Mesenteric fat pad (tissue), 1 donor: ENCODE measurements at places on chromosomes 2 and 18.

DNA sequence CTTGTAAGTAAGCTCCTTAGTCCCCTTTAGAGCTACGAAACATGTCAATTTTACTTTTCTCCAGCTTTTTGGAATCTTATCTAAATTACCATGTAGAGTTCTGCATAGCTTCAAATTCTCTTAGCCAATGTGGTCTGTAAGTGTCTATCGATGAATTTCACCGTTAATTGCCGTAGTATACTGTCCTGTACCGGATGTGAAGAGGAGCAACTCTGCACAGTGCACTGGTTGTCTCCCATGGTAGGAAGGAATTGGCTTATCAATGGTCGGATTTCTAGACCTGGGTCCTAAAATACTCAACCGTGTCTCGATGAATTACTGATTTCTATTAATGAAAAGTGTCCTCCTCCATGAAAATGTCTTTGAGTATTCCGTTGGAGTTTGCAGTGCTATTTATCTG, 1.9 kb downstream of the NOP58 start:
- no peak for DNase-seq

DNA sequence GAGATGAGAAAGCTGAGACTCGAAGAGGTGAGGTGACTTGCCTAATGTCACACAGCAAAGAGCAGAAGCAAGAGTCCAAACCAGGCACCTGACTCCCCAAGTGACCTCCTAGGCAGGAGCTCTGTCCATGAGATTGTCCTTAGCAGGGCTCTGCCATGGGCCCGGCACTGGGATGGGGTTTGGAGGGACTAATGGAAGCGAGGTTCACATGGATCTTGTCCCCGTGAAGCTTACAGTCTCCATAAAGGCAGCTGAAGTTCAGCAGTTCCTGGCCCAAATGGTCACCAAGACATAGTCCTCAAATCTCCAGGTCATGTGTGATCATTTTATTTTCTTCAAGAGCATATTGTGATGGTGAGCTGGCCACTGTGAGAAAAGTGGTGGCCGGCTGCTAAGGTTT, 57.0 kb upstream of the AFF3 start:
- DNase-seq, result peak; percentile 78

GRCh38 chr18:63834471-63835113, 52.9 kb upstream of the SERPINB2 start:
- DNase-seq, result no peak

DNA sequence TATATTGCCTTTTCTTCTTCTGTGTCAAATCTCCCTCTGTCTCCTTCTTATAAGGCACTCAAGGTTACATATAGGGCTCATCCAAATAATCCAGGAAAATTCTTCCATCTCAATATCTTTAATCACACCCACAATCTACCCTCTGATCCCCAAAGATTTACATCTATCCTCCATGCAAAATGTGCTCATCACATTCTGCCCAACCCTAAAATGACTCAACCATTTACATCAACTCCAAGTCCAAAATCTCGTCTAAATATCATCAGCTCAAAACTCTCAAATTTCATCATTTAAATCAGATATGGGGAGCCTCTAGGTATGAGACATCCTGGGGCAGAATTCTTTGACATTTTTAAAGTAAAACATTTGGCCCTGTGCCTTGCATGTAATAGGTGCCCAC, 1349.8 kb downstream of the SUCLG1 start:
- DNase-seq, result no peak

DNA sequence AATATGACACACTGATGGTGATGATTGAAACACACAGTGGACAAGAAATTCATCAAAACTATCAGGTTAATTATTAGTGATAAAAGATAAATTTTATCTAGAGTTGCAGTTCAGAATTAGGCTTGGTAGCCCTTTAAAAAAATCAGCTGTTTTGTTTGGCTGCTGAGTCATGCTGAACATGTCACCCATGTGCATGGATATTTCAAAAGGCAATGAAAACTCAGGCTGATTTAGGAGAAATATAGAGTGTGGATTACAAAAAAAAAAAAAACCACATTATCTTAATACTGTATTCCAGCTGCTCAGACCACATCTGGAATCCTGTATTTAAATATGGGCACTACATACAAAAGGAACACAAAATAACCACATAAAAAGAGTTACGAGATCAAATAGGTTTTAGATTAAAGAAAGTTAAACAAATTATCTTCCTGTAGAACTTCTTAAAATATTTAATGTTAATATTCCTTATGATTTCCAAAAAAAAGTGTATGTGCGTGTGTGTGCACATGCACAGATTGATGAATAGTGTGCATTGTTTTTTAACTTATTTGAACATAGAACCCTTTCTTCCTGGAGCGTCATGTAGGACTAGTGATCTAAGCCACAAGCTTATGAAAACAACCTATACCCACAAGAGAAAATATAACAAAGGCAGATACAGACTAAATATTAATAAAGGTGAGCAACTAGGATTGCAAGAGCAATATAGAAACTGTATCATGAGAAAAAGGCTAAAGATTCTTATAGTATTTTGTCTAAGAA, 186.2 kb downstream of the STK39 start:
- DNase-seq, result no peak

DNA sequence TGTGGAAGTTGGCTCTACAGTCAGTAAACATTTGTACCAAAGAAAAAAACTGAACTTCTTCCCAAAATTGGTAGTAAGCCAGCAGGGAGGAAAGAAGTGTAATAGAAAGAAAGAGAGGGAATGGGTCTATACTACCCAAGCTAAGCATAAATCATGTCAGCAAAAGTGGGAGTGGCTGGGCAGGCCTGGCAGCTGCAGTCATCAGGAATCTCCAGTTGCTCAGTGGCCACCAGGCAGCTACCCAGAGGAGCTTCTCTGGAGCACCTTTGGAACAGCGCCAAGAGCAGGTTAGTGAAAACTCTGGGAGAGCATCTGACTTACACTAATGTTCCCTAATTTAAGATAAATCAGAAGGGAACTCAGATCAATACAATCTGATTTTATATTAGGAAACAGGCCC, 14.3 kb downstream of the FRZB start:
- no peak for DNase-seq

DNA sequence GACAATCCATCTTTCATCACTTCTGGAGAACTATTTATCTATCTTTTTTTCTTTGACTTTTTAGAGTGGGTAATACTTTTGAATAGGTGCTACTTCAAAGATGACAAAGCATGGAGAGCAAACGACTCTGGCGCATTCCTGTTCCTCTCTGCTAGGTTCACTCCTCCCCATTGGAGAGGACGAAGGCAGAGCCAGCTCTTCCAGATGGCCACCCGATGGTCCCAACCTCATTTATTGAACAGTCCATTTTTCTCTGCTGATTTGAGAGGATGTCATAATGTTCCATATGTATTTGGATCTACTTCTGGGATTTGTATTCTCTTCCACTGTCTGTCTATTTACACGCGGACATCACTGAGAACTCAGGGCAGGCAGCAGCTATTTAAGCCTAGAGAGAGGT, 284.3 kb upstream of the CXCR4 start:
- no peak for DNase-seq
